ENCODE measurements at places on chromosomes 6 and 20.

GRCh38 chr6:63347599-63347998 is 27.8 kb upstream of the LGSN start:
- DNase-seq: no peak

GRCh38 chr6:80214436-80215022 is 108.1 kb downstream of the BCKDHB start:
- DNase-seq: no peak

GRCh38 chr6:20811109-20811761 is 277.0 kb downstream of the CDKAL1 start:
- no peak for DNase-seq

DNA sequence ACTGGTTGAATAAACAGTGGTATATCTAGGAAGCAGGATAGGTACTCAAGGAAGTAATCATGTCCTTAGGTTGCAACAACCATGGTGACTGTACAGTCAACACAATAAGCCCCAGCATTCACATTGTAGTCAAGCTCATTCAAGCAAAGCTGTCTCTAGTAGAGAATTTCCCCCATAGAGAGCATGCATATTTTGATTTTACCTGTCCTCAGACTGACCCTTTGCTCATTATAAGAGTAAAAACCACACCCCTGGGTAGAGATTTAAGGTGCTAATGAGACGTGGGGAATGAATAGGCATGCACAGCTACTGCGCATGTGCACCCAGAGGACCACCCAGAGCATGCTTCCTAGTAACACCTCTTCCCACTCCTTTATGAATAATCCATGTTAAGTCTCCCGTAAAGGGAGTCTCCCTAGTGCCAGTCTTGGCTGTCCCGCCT is 6.1 kb upstream of the RNF8 start:
- DNase-seq: no peak

- DNase-seq: no peak
Measured at GRCh38 chr20:32510120-32510600, 75.0 kb downstream of the NOL4L start.

DNA sequence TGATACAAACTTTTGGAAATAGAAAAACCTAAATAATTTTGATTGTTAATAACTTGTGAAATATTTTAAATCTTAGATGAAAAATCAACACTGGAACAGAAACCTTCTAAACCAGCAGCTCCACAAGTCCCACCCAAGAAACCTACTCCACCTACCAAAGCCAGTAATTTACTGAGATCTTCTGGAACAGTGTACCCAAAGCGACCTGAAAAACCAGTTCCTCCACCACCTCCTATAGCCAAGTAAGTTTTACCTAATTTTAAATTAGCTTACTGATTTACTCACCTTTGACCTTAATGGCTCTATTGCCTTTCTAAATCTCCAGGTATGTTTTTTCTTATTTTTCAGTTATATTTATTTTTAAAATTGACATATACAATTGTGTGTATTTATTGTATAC is 102.6 kb upstream of the ADGRF4 start:
- no peak for DNase-seq

GRCh38 chr6:14635934-14636591 is 518.5 kb downstream of the CD83 start:
- DNase-seq: peak; percentile 48

- DNase-seq: no peak
Measured at GRCh38 chr20:45507011-45507820, 8.2 kb downstream of the SPINT3 start.

DNA sequence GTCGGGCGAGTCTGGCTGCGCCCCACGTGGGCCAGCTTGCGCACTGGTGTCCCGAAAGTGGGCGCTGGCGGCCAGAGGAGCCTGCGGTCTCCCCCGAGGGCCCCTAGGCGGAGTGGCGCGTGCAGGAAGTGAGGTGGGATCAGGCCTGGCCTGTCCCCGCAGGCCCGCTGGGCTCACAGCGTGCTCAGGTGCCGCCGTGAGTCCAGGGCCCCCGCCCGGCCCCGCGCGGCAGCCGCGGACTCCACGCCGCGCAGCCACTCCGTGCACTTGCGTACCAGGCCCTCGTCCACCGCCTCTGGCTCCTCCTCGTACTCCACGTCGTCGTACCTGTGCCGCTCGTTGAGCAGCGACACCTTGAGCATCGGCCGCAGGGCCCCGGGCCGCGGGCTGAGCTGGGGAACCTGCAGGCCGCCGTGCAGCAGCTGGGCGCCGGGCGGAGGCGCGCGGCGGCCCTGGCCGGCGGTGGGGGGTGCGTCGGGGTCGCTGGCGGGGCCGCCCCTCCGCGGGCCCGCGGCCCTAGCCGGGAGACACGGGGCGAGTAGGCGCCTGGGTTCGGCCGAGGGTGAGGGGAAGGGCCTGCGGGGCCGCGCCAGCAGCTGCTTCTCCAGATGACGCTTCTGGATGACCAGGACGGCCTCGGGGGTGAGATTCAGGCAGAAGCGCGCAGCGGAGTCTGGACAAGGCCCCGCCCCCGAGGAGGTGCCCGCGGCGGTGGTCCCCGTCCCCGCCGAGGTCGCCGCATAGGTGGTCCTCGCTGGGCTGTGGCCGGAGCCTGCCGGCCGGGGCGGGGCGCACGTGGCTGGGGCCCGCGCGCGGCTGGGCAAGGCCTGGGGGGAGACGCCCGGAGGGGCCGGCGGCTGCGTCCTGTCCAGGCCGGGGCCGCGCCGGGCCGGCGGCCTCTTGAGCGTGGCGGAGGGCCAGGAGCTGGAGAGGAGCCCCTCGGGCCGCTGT is 835 bp downstream of the PRR18 start:
- peak; percentile 44 for DNase-seq

- DNase-seq: no peak
Measured at GRCh38 chr20:52757411-52757810, 214.7 kb upstream of the TSHZ2 start.

DNA sequence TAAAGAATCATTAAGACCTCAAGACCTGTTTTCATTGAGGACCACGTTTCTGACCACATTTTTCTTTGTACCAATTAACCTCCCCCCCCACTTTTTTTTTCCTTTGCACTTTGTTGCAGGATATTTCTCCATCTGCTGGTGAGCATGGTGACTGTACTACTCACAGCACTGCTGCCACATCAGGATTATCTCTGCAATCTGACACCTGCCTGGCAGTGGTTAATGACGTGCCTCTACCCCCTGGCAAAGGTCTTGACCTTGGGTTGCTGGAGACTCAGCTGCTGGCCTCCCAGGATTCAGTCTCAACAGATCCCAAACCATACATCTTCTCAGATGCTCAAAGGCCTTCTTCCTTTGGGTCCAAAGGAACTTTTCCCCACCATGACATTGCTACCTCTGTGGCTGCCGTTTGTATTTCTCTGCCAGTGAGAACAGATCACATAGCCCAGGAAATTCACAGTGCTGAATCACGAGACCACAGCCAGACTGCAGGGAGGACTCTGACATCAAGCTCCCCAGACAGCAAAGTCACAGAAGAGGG is 46.6 kb upstream of the EDN3 start:
- DNase-seq: peak; percentile 46

DNA sequence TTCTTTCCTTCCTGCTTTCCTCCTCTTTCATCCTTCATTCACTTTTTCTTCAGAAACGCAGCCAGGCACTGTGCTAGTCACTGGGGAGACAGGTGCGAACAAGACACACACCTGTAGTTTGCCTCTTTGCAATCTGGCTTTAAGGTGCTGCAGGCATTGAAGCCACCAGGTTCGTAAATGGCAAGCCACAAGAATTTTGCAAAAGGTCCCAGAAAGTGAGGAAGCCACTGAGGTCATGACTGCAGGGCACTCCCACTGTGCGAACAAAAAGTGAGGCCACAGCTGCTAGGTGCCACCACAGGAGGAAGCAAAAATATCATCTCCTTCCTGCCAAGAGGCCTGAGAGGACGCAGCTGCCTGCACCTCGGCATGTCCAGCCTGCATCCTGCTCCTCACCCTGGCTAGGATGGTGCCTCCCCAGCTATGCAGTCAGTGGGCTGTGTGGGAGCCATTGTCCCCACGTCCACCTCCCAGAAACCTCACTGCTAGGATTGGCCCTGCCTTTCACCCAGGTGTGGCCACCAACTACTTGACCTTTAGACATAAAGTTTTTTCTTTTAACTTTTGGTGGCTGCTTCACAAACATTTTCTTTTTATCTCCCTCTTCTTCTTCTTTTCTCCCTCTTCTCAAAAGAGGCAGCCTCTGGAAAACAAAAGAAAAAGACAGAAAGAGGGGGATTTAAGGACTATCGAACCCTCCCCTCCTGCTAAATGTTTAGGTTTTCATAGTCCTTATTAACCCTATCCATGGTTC is 230.8 kb downstream of the BCAS1 start:
- DNase-seq: peak; percentile 54

- no peak for DNase-seq
Measured at GRCh38 chr20:41395667-41396664, 29.3 kb upstream of the EMILIN3 start.

DNA sequence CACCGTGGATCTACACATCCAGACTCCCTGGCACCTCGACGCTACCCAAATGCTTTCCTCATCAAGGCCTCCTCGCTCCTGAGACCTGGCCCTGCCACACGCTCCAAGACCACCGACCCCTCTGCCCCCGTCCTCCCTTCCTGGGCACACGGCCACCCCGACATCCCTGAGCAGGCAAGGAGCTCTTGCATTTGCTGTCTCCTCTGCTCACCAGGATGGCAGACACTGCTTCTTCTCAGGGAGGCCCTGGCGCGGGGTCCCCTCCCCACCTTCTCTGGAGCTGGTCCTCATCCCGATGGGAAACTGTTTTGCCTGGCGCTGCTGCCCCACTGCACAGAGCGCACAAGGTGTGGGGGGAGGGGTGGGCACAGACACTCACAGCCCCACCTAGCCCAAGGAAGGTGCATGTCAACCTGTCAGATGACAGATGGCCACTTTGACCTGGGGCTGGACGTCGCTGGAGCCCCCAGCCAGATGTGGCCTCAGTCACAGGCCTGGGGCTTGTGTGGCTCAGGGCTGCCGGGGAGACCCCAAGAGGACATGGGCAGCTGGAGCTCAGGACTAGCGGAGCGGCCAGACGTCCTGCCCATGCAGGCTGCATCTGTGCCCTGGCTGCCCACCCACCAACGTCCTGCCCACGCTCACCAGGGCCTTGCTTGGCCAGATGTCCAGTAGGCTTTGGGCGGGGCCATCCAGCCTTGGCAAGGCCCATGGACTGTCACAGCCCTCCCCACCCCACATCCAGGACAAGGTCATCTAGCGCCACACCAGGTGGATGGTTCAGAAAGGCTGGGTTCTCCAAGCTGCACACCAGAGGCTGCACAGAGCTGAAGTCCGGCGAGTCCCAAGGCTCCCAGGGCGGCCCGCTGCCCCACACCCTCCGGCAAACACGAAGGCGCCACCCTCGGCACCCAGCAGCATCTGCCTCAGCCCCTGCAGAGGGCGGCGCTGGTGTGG is 6.2 kb upstream of the KCNQ2 start:
- no peak for DNase-seq

GRCh38 chr6:24547243-24547642 is 52.5 kb downstream of the ALDH5A1 start:
- peak; percentile 42 for DNase-seq

GRCh38 chr6:34866509-34866908 is 21.3 kb downstream of the TAF11 start:
- DNase-seq: no peak
